Left lung (tissue), 14 donors: ENCODE measurements at places on chromosomes 13 and 19. TPM values are rescaled to one million over a fixed set of nuclear protein-coding genes. Genes with fewer than 3 reads are reported as not detected.

The KLK6 gene
- not detected for total RNA-seq

The ASF1B gene
- 11.4 TPM for total RNA-seq

The TMEM59L gene
- 4.9 TPM for total RNA-seq

The ZNF724 gene
- 4.9 TPM for total RNA-seq

The TNFSF9 gene
- 5.5 TPM for total RNA-seq

The IL12RB1 gene
- 5.4 TPM for total RNA-seq
